Choroid plexus epithelial cell (primary cell): ENCODE measurements at places on chromosomes 4 and X.
A peak's percentile ranks its signal among the peaks of the same experiment; 100 is the strongest.

DNA sequence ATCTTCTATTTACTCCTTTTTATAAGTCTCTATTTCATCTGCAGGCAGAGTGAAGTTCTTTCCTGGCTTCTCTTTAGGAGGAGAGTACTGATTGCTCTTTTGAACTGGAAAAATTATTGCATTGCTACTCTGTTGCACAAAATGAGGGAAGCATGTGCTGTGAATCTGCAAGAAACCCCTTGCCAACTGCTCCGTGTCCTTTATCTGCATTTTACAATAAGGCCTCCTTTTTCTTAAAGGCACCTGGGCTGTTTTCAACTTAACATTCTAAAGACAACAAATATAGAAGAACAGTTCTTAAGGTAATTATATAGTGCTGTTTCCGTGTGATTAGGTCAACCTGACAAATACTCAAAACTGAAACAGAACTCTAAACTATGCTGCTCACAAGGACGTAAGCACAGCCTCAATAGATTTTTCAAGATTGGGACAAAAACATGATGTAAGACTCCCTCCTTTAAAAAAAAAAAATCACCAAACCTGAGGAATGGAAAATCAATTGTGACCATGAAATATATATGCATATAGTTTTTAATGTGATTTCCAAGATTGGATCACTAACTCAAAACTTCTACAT is 716.6 kb upstream of the INTU start:
- DNase-seq, result peak; percentile 47

DNA sequence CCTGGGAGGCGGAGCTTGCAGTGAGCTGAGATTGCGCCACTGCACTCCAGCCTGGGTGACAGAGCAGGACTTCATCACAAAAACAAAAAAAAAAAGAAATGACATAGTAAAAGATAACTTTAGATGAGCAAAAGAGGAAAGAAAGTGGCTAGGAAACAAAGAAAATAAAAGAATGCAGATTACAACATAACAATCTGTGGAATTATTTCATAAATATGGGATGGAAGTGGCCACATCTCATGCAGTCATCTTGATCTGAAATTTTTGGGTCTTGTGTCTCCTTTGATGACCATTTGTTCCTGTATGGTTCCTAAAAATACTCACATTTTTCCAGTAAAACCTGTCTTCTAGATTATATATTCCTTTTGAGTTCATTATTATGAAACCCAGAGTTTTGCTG is 271.4 kb downstream of the SPRY1 start:
- DNase-seq, result no peak

DNA sequence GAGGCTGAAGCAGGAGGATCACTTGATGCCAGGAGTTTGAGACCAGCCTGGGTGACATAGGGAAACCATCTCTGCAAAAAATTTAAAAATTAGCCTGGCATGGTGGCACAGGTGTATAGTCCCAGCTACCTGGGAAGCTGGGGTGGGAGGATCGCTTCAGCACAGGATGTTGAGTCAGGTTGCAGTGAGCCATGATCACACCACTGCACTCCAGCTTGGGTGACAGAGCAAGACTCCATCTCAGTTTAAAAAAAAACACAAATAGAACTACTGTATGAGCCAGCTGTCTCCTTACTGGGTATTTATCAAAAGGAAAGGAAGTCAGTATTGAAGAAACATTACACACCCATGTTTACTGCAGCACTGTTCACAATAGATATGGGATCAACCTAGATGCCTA is 138.7 kb downstream of the RAP1GDS1 start:
- DNase-seq, result no peak

DNA sequence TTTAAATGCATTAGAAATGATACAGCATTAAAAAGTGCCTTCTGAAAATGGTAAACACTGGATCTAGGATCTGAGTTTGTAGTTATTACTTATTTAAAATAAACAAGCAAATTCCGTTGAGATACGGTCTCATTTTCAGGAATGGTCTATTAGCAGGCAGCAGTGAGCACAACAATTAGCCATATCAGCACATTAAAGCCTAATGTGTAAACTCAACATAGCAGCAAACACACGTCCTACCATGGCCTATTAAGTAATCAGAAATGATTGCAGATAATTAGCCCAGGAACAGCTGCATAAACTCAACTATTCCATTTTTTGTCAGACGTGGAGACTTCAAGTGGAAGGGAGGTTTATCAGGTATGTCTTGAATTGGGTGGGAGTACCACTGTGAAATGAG is 61.8 kb downstream of the NEIL3 start:
- no peak for DNase-seq

GRCh38 chr4:82886147-82886942 is 4.6 kb downstream of the SEC31A start:
- DNase-seq, result no peak

GRCh38 chr4:6074758-6075157 is 56.5 kb upstream of the C4orf50 start:
- DNase-seq, result no peak
